ENCODE measurements at places on chromosomes 4 and X.

- no peak overlapping the region for H3K27ac ChIP-seq
- H3K4me3 ChIP-seq, result no peak overlapping the region
- no peaks in the 10 kb centered on the region for H3K27me3 ChIP-seq
- no peak for DNase-seq
- no peaks in the 10 kb centered on the region for H3K4me1 ChIP-seq
These were observed 234.1 kb downstream of the GRXCR1 start for GRCh38 chr4:43126595-43126994.

- H3K27ac ChIP-seq, result peak within 1 kb of the TSS; percentile 57
- peaks cover 24% of the 10 kb centered on the region for H3K4me1 ChIP-seq
- H3K36me3 ChIP-seq, result no peaks in the 10 kb centered on the region
- peak; percentile 10 for DNase-seq
- H3K27me3 ChIP-seq, result no peaks in the 10 kb centered on the region
These were observed at the start of gene PGRMC2 for GRCh38 chr4:128287141-128287870. TSS of gene PGRMC2 (minus strand) at chr4:128287813. CDS start at chr4:128287790, 23 bp downstream.

- DNase-seq, result peak; percentile 69
- no peaks in the 10 kb centered on the region for H3K4me1 ChIP-seq
- H3K27me3 ChIP-seq, result no peaks in the 10 kb centered on the region
- H3K4me3 ChIP-seq, result no peak overlapping the region
These were observed 181.0 kb upstream of the KCNIP4 start for GRCh38 chr4:22129454-22130029.

- no peak overlapping the region for H3K4me3 ChIP-seq
- no peaks in the 10 kb centered on the region for H3K36me3 ChIP-seq
- DNase-seq, result no peak
These were observed 231.6 kb downstream of the RAPGEF2 start for GRCh38 chr4:159334461-159334860.

- no peaks in the 10 kb centered on the region for H3K4me1 ChIP-seq
- no peak overlapping the region for H3K27ac ChIP-seq
- DNase-seq, result no peak
- no peak overlapping the region for H3K4me3 ChIP-seq
These were observed 78.2 kb downstream of the MSL3 start for GRCh38 chrX:11836284-11836683.

GRCh38 chr4:184817494-184818215 is 8.1 kb downstream of the ACSL1 start:
- no peaks in the 10 kb centered on the region for H3K36me3 ChIP-seq
- H3K4me3 ChIP-seq, result no peak overlapping the region
- H3K4me1 ChIP-seq, result peaks cover 32% of the 10 kb centered on the region
- DNase-seq, result no peak

- H3K4me3 ChIP-seq, result no peak overlapping the region
- DNase-seq, result no peak
- no peaks in the 10 kb centered on the region for H3K4me1 ChIP-seq
- H3K27me3 ChIP-seq, result peaks cover 96% of the 10 kb centered on the region
- H3K36me3 ChIP-seq, result no peaks in the 10 kb centered on the region
These were observed 7.7 kb upstream of the HAND2 start for GRCh38 chr4:173537613-173538147.

DNA sequence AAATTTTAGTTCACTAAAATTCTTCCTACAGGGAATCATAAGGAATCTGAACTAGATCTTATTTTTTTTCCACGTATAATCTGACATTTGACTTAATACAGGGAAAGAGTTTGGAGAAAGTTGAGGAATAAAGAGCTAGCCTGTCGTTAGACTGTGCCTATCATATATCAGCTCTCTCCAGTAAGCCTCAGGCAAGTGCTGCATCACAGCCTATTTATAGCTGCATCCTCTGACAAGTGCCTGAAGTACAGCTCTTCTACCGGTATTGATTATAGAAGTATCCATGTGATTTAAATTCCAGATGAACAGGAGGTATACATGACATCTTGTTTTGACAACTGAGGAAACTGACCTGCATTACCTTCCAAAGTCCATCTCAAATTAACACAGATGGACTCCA is 248.9 kb downstream of the TLL1 start:
- no peak overlapping the region for H3K4me3 ChIP-seq
- no peaks in the 10 kb centered on the region for H3K36me3 ChIP-seq
- no peak overlapping the region for H3K27ac ChIP-seq
- no peak for DNase-seq
- H3K4me1 ChIP-seq, result no peaks in the 10 kb centered on the region
- H3K27me3 ChIP-seq, result no peaks in the 10 kb centered on the region

DNA sequence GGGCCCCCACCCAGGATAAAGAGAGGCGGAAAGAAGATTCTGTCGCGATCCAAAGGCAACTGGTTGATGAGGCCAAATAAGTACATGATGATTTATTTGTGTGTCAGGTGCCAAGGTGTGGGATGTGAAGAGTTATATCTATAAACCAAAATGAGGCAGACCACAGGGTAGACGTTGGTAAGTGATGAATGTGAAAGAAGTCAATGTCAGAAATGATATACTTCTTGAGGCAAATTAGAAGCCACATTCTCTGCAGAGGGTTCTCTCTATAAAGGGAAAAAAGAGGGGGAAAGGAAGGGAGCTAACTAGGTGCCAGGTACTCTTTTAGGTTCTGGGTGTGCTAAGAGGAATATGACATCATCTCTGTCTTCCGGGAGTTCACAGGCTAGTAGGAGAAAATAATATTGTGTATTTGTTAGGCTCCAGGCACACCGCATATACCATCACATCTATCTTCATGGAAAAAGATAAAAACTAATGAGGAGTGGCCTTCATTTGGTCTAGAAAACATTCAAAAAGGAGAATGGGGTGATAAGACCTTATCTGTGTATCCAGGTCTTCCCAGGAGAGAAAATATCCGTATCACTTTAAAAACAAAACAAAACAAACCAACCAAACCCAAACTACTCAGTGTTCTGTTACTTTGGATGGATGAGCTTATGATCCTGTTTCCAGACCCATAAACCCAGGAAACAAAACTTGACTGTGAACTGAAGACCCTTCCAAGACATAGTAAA is 4.8 kb upstream of the SH2D1A start:
- no peaks in the 10 kb centered on the region for H3K4me1 ChIP-seq
- H3K4me3 ChIP-seq, result no peak overlapping the region
- no peak for DNase-seq
- no peaks in the 10 kb centered on the region for H3K36me3 ChIP-seq
- H3K27ac ChIP-seq, result no peak overlapping the region
- no peaks in the 10 kb centered on the region for H3K27me3 ChIP-seq

DNA sequence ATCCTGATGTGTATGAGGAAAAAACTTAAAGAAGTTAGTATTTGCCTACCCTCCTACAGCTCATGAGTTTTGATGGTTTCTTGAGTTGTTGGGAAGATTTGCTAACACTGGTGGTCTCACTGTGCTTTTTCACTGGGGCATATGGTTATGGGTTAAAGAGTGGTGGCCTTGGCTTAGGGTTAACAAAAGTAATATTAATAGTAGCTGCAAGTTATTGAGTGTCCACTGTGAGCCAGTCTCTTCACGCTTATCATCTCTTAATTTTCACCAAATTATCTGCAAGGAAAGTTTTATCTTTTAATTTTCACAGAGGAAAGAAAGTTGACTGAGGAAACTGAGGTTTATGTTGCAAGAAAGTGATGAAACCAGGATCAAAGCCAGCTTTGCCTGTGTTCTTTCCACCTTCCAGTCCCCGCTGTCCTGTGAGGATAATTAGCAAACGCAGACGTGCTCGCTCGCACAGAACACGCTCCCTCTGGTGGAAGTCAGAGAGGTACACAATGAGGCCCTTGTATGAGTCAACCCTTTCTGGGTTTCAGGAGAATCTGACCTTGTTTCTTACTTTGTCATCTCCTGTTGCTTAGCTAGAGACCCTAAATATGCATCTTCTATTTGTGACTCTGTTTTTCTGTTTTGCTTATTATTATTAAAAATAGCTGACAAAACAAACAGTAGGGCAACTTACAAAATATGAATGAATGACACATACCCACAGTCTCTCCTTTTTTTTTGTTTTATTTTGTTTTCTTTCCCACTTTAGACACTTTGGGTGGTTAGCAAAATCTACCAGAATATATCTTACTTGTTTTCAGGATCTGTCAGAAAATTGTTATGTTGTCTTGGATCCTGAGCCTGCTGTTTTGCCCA is 94.3 kb downstream of the DDIT4L start:
- H3K27ac ChIP-seq, result no peak overlapping the region
- H3K4me1 ChIP-seq, result peaks cover 10% of the 10 kb centered on the region
- H3K4me3 ChIP-seq, result no peak overlapping the region
- no peaks in the 10 kb centered on the region for H3K27me3 ChIP-seq
- peak; percentile 74 for DNase-seq

DNA sequence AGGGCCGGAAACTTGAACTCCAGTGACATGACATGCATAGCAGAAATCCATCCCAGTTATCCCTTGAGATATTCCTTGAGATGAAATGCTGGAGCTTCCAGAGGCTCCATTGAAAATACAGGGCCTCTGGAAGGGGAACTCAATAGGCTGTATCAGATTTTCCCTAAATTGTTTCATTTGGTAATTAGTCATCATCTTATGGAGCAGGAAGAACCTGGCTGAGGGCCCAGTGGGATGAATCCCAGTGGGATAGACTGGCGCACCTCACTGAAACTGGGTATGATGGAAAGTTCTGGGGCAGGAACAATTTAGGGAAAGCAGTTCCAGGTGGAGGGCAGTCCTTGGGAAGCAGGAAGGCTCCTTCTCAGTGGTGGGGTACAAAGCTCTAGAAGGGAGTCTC is 307.8 kb upstream of the DIPK2B start:
- no peak overlapping the region for H3K4me3 ChIP-seq
- H3K36me3 ChIP-seq, result no peaks in the 10 kb centered on the region
- H3K4me1 ChIP-seq, result peaks cover 45% of the 10 kb centered on the region
- no peaks in the 10 kb centered on the region for H3K27me3 ChIP-seq
- peak overlapping the region; percentile 100 for H3K27ac ChIP-seq

- no peak overlapping the region for H3K27ac ChIP-seq
- H3K36me3 ChIP-seq, result no peaks in the 10 kb centered on the region
- H3K4me3 ChIP-seq, result no peak overlapping the region
- DNase-seq, result no peak
- no peaks in the 10 kb centered on the region for H3K4me1 ChIP-seq
These were observed 9.4 kb downstream of the TMEM187 start for GRCh38 chrX:153981771-153982533.

DNA sequence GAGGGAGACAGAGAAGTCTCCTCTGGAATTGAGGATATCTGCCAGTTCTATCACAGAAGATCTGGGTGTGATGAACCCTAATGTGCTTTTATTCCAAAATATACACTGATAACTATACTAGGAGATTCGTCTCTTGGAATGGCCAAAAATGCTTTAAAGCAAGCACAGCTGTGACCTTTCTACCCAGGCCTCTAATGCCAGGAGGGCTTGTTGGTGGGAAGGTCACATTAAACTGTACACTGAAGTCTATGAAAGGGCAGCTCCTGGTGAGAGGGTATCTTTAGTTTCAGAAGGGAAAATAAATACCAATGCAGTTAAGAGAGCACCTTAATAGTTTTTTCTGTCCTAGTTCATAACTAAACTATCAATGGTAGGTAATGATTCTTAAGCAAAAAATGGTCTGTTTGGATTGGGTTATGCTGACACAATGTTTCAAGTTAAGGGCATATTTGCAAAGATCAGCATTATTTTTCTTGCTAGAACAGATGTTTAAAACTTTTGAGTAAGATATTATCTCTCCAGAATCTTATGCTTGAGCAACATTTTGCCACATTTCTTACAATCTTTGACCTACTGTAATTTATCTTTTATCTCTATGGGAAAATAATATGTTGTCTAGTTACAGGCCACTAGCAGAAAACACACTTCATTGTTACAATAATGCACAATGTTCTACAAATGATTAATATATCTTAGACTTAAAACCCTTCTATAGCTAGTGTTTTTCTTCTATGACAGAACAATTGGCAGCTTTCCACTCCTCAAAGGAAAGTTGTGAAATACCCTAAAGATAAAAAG is 59.6 kb downstream of the SEC24D start:
- 0 out of 2 replicates have a peak, but pooled peaks cover 8% of the 10 kb centered on the region for H3K4me1 ChIP-seq
- DNase-seq, result peak; percentile 7
- no peaks in the 10 kb centered on the region for H3K36me3 ChIP-seq
- no peak overlapping the region for H3K27ac ChIP-seq
- no peaks in the 10 kb centered on the region for H3K27me3 ChIP-seq

DNA sequence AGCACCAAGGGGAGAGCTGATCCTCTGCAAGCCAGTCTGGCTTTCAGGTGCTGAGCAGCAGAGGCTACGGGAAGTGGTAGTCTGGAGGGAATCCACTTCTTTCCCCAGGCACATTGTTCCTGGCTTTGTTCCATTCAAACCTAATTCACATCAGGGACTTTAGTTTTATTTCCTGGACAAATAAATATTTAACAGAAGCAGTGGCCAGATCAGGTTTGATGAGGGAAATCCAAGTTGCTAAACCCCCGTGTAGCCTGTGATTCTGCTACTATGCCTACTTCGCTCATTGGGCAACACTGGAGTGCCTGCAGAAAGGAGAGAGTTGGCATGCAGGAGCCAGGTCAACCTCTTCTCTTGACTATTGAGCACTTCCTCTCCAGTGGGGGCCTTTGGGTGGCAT is 13.8 kb upstream of the STBD1 start:
- H3K27me3 ChIP-seq, result no peaks in the 10 kb centered on the region
- no peaks in the 10 kb centered on the region for H3K4me1 ChIP-seq
- no peaks in the 10 kb centered on the region for H3K36me3 ChIP-seq
- H3K4me3 ChIP-seq, result no peak overlapping the region

GRCh38 chr4:127586922-127587571 is 45.7 kb upstream of the INTU start:
- H3K4me1 ChIP-seq, result no peaks in the 10 kb centered on the region
- no peak overlapping the region for H3K27ac ChIP-seq
- H3K4me3 ChIP-seq, result no peak overlapping the region
- peak; percentile 61 for DNase-seq
- no peaks in the 10 kb centered on the region for H3K36me3 ChIP-seq
- no peaks in the 10 kb centered on the region for H3K27me3 ChIP-seq

GRCh38 chrX:103361798-103362197 is 5.5 kb downstream of the TCEAL9 start:
- H3K4me1 ChIP-seq, result peaks cover 12% of the 10 kb centered on the region
- no peak overlapping the region for H3K27ac ChIP-seq
- no peaks in the 10 kb centered on the region for H3K36me3 ChIP-seq
- H3K4me3 ChIP-seq, result no peak overlapping the region
- no peaks in the 10 kb centered on the region for H3K27me3 ChIP-seq
- no peak for DNase-seq

GRCh38 chr4:144480068-144480467 is 165.9 kb upstream of the HHIP start:
- H3K4me1 ChIP-seq, result no peaks in the 10 kb centered on the region
- no peak for DNase-seq
- H3K27me3 ChIP-seq, result no peaks in the 10 kb centered on the region
- H3K4me3 ChIP-seq, result no peak overlapping the region
- H3K36me3 ChIP-seq, result no peaks in the 10 kb centered on the region

Data from PC-3 (cell line).